RPMI8226 (cell line): ENCODE measurements at places on chromosomes 7 and 10.
A peak's percentile ranks its signal among the peaks of the same experiment; 100 is the strongest.

DNA sequence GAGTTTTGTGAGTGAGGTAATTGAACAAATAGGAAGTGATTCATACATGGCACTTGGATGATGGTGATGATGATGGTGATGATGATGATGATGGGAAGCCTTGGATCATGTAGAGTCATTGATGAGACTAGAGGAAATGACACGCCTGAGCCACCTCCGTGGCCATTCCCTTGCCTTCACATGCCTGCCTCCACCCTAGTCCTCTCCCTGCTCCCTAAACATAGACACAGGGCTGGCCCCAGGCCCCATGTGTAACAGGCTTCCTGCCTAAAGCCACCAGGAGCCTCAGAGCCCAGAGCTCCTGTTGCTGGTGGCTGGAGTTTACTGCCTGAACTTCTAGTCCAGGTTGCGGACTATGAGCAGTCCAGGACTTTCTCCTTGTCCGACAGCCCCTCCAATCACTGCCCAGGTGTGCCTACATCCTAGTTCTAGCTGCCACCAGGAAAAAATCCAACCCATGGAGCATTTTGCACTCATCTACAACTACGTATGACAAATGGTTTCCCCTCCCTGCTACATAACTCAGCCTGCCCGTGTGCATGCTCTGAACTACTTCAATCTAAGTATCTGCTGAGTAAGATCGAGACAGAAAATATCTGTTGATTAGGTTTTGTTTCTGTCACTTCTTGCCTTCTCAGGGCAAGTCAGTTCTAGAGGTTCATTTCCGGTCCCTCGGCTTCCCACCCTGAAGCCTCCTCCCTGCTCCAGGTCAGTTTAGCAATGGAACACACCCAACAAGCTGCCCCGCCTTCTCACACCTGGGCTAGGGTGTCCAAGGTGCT, 35.5 kb upstream of the KDM7A start:
- DNase-seq = peak; percentile 90

GRCh38 chr10:10960534-10960933, 57.1 kb upstream of the CELF2 start:
- DNase-seq = no peak

DNA sequence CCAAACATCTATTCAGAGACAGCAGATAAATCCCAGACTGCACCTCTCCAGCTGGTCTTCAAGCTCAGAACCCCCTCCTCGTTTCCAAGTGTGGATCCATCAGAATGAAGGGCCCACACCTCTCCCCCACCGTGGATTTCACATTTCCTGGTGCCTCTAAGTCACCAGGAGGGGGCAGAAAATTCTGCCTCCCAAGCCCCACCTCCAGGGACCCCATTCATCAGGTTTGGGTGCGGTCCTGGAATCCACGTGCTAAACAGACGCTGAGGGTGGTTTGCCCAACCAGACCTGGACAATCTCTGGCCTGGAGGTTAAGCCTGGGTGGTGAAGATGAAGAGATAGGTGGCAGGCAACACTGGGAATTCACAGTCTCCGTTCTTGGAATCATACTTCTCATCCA, 92.4 kb downstream of the WDR11 start:
- no peak for DNase-seq

DNA sequence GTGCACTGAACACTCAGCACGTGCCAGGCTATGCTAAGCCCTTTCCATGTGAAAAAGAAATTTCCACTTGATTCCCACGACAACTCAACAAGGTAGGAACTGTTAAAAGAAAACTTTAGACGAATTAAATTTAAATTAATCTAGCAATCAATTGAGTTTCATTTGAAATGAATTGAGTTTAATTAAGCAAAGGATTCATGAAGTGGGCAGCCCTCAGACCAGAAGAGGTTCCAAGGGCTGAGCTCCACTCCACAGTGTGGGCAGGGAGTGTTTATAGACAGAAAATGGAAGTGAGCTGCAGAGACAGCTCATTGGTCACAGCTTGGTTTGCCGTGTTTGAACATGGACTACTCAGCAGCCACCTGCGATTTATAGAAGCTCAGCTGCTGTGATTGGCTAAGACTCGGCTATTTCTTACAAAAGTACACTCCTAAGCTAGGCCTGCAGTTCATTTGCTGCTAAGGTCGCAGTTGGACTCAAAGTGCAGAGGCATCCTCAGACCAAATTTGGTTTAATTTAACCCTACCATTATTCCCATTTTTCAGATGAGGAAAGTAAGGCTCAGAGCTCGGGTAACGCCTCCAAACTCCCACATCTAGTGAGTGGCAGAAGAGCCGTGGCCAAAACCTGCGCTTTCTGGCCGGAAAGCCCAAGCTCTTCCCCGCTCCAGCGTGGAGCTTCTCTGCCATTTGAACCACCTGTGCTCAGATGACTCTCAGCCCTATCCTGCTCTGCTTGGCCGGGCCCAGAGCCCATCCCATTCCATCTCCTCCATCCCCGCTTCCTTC, 24.9 kb downstream of the CALML3 start:
- no peak for DNase-seq

- no peak for DNase-seq
Measured at GRCh38 chr10:9096288-9096687, 1041.8 kb downstream of the GATA3 start.

DNA sequence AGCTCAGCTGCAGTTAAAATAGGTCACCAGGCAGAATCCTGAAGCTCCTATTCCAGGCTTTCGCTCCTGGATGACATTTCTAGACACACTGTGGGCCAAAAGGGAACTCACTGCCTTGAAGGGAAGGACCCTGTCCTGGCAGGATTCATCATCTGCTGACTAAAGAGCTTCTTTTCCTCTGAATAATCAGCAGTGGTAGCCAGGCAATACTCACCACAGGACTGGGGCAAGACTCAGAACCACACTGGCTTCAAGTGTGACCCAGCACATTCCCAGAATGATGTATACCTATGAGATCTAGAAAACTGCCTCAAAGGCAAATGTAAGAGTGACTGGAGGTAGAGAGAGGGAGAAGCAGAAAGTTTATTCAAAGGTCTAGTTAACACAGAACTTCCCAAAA, 29.5 kb upstream of the EBF3 start:
- no peak for DNase-seq

DNA sequence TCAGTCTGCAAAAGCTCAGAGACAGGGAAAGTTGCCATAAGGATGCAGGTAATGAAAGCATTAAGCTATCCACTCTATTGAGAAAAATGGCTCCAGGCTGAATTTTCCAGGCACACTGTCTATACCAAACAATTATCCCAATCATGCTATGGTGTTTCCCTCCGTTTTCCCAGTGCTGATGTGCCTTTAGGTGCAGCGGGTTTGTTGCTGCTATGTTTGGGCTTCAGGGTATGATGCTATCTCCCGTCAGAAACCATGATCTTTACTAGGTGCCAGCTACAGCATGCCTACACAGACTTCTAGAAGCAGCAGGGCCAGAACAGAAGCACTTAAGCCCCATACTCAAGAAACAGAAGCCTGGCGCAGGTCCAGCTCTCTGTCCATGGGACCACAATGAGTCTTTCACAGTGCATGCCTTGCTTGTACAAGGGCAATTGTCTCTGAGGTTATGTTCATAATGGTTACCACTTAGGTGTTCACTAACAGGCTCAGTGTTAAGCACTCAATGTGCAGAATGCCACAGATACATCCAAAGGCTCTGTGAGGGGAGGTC, 19.4 kb downstream of the STEAP1B start:
- peak; percentile 20 for DNase-seq

DNA sequence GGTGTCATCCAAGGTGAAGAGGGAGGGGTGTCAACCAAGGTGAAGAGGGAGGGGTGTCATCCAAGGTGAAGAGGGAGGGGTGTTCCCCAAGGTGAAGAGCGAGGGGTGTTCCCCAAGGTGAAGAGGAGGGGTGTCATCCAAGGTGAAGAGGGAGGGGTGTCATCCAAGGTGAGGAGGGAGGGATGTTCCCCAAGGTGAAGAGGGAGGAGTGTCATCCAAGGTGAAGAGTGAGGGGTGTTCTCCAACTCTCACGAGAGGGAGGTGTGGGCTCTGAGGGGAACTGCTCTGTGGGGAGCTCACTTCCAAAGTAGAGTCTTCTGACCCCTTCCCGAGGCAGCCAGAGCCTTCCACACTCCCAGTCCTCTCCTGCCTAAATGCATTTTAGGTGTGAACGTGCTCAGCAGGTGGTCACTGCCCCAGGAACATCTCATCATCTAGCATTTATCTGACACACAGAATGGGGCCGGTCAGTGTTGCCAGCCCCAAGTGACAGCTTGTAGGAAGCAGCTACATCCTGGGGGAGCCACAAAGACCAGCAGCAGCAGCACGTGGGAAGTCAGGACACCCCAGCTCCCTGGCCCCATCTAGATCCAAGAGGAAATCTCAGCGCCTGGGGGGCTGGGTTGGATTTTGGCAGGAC, 323.8 kb downstream of the GLRX3 start:
- DNase-seq = no peak

GRCh38 chr10:110225756-110226542, 18.5 kb downstream of the MXI1 start:
- peak; percentile 92 for DNase-seq

GRCh38 chr7:133513608-133514007, 260.7 kb downstream of the EXOC4 start:
- no peak for DNase-seq

DNA sequence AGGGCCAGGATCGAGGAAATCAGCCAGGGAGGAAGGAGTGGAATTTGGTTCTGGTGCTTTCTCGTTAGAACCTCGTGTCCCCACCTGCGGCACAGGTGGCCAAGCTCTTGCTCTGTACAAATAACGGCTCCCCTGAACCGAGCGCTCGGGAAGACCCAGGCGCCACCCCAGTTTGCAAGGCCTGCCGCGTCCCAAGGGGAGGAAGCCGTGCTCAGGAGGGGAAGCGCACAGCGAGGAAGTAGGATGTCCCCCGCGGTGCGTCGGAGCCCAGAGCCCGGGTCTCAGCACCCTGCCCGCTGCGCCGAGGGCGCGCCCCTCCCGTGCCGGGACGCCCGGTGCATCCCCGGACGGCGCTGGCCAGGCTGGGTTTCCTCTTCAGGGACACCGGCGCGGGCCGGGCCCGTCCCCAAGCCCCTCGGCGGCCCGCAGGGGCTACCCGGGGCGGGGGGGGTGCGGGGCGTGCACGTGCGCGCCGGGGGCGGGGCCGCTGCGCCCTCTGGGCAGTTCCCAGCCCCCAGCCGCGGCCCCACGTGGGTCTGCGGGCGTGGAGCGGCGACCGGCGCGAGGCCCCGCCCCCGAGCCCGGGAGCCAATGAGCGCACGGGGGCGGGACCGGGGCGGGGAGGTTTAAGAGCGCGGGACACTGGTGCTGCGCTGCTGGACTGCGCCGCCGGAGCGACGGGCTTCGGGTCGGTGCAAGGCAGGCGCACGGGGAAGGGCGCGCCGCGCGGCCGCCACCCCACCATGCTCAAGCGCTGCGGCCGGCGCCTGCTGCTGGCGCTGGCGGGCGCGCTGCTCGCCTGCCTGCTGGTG, at the start of gene LFNG:
Gene LFNG, plus strand, starts transcription at position 656 of the 812 bp plus-strand sequence. Its CDS starts 88 bp downstream, at position 744.
- DNase-seq = peak; percentile 97

DNA sequence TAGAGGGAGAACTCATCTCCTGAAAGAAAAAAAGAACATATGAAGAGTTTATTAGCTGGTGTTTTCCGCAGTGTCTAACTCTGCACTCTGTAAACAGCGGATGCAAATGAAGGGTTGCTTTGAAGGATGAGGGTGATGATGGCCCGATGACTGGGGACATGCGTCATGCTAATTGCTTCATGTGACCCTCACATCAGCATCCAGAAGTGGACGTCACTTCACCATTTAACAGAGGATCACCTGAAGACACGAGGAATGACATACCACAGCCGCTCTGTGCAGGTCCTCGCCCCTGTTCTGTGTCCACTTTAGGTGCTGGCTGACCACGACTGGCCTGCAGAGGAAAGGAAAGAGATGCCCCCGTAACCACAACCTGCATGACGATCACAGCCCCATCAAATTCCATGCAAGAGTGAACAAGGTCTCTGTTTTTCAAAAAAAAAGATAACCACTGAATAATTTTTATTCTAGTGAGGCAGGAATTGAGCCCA, 82.9 kb downstream of the KLF6 start:
- no peak for DNase-seq

DNA sequence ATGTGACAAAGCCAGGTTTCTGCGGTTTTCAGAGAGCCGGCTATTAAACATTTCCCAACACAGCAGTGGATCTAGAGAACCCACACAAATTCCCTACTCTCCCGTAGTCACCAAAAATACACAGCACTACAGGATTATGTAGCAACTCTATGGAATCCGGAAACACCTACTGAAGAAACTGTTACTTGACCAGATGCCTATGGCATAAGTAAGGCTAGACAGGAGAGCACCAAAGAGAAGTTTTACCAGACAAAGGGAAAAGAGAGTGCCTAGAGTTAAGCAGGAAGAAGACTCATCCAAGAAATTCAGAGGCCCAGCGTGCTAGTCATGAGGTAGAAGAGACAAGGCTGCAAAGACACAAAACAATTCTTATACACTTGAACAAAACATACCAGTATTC, 321.1 kb downstream of the PARD3 start:
- DNase-seq = no peak

- no peak for DNase-seq
Measured at GRCh38 chr7:72437061-72437585, 25.0 kb upstream of the CALN1 start.

DNA sequence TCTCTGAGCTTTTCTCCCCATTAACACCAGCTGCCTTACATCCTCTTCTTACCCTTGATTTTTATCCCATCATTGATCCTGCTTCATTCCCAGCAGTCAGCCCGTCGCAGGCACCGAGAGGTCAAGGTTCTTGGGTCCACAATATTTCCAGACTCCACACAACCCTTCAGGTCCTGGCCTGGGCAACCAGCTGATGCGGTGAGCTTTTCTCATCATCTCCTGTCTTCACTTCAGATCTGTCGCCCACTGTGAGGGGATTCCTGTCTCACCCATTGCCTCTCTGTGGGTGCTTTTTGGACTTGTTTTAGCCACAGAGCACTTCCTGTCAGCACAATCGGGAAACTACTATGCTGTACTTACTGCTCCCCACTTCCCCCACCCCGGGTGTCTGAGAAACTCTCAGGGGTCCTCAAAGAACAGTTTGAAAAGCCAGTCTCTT, 8.4 kb upstream of the PVRIG start:
- no peak for DNase-seq

- DNase-seq = no peak
Measured at GRCh38 chr10:102975483-102976379, 57.6 kb downstream of the CNNM2 start.

- DNase-seq = no peak
Measured at GRCh38 chr7:33862946-33863814, 42.2 kb upstream of the BMPER start.

- no peak for DNase-seq
Measured at GRCh38 chr10:6936931-6937330, 356.9 kb upstream of the PRKCQ start.

GRCh38 chr7:54961391-54961790, 57.4 kb upstream of the EGFR start:
- DNase-seq = no peak

DNA sequence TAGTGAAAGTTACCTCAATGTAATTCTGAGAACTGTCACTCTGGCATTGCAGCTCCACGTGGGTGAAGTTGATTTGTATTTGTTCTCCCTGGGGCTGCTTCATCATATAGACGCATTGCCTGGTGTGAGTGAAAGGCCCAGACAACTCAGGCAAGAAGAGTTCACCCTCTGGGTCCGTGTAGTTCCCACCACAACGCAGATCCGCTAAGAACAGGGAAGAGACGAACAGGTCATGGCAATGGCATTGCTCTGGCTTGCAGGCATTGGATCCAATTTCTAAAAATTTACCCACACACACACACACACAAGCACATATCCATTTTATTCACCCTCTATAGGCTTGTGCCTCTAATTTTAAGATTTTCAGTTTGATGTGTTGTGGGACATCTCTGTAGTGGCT, 45.4 kb downstream of the CUBN start:
- no peak for DNase-seq
